ENCODE measurements at places on chromosomes 7 and 10.

DNA sequence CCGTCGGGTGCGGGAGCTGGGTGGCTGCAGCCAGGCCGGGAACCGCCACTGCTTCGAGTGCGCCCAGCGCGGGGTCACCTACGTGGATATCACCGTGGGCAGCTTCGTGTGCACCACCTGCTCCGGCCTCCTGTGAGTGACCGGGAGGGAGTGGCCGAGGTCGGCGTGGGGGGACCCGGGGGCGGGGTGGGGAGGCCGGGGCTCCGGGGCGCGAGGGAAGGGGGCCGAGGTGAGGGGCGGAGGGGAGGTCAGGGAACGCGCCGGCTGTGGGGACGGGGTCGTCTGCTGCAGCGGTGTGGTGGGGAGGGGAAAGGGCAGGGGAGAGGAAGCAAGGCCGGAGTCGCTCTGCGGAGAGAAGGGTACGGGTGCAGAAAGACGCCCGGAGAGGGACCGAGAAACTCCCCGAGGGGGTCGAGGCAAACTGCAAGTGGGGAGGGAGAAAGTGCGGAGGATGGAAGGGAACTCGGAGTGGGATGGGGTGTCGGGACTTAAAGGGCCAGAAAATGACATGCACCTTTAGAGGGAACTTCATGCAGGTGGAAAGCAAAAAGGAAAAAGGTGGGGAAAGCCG lies 518 bp downstream of the AGFG2 start:
- DNase-seq, result no peak

- no peak for DNase-seq
Observed at GRCh38 chr7:19284596-19285300, 139.5 kb upstream of the FERD3L start.

DNA sequence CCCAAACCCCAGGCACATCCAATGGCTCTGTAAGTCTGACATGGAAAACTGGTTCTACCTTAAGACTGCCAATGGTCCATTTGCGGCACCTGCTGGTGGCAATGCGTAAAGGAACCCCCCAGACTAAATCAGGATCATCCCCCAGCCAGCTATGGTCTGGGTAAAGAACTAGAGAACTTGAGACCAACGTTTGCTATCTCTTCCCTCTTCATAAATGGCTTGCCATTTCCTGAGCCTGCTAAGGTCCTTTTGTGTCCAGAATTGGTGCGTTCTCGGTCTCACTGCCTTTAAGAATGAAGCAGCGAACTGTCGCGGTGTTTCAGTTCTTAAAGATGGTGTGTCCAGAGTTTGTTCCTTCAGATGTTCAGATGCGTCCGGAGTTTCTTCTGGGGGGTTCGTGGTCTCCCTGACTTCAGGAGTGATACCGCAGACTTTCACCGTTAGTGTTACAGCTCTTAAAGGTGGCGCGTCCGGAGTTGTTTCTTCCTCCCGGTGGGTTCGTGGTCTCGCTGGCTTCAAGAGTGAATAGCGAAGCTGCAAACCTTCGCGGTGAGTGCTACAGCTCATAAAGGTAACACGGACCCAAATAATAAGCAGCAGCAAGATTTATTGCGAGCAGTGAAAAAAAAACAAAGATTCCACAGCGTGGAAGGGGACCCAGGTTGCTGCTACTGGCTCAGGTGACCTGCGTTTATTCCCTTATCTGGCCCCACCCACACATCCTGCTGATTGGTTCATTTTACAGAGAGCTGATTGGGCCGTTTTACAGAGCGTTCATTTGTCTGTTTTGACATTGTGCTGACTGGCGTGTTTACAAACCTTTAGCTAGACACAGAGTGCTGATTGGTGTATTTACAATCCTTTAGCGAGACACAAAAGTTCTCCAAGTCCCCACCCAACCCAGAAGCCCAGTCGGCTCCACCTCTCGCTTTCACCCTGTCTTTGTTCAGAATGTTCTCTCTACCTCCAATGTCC lies 95.4 kb downstream of the ELMO1 start:
- no peak for DNase-seq

DNA sequence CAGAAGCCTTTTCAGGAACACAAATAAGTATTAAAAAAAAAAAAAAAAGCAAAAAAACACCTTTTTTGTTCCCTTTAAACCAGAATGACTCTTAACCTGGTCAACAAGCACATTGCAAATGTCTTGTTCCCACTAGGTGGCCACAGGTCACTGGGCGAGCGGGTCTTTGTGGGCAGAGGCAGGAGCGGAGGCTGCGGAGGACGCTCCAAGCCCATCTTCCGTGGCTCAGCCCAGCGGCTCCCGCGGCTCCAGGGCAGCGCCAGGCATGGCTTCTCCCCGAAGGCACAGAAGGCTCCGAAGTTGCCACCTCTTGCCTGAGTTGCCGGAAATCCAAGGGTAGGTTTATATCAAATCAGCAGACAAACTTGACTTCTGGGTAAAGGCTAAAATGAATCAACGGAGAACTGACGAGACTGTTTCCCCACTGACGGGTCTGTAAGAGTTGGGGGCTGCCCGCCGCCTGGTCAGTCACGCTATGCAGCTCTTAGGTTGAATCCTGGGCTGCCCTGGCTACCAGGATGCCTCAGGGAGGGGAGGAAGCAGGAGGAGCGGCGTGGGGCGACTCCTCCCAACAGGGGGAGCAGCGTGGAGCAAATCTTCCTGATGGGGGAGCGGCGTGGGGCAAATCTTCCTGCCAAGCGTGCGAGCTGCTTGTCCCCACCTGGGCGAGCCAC lies 144.5 kb downstream of the PTPRN2 start:
- DNase-seq, result no peak

DNA sequence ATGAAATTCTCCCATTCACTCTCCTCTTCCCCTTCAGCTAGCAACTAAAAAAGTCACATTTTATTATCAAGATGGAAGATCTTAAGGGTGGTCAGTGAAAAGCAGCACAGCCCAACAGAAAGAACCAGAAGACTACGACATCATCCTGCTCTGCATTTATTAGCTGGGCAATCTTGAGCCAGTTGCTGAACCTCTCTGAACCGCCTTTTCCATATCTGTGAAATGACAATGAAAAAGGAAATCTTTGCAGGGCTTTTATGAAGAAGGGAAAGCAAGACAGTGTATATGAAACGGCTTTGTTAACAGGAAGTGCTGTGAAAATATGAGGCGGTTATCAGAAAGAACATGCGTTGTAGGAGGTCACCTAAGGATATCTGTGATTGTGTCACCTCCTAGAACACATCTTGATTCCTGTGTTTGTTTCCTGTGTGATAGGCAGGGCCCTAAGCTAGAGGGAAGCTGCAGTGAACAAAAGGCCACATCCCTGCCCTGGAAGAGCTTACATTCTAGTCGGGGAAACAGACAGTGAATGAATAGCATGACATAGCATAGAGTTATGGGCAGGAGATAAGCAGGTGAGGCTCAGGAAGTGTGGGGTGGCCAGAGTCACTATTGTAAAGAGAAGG lies 36.0 kb upstream of the KCNMA1 start:
- DNase-seq, result no peak

GRCh38 chr7:158499082-158499455 lies 88.6 kb downstream of the PTPRN2 start:
- DNase-seq, result no peak

- no peak for DNase-seq
Observed at GRCh38 chr7:47145186-47145725, 436.7 kb downstream of the TNS3 start.

DNA sequence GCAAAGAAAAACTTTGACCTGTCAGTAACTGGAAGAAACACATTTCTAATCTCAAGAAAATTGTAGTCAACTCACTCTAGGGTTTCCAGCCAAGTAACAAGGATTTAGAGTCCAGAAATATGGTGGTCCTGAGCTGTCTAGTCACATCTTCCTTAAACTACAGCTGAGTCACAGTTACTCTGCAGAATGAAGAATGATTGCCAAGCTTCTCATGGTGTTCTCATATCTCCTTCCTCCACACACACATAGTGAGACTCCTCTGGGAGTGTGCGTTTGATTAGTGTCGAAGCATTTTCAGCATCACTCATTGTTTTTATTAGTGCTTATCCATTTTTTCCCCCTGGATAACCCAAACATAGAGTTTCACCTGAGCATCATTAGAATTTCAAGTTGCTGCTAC lies 93.1 kb upstream of the CXCL12 start:
- DNase-seq, result no peak

DNA sequence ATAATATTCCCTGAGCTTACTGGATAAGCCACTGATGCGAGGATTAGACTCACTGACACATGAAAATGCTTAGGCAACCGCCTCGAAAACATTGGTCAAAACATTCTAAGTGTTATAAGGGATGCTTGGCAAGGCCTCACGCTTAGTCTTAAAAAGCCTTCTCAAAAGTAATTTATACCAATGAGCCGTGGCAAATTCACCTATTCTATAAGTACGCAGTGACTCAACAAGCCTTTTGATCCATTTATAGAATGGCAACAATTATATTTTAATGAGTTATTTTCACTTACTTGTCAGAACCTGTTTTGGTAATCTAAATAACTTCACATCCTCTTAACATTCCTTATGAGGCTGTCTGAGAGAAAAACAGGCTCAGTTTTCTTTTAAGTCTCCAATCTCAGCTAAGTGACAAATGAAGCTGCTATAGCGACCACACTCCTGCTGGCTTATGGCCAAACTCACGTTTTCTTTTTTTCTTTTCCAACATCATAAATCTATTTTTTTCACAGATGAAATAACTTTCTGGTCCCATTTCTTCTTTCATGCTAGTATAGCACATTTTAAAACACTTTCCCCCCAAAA lies 121.2 kb upstream of the AFAP1L2 start:
- peak; percentile 42 for DNase-seq

- no peak for DNase-seq
Observed at GRCh38 chr7:154287356-154287755, 235.2 kb downstream of the DPP6 start.

DNA sequence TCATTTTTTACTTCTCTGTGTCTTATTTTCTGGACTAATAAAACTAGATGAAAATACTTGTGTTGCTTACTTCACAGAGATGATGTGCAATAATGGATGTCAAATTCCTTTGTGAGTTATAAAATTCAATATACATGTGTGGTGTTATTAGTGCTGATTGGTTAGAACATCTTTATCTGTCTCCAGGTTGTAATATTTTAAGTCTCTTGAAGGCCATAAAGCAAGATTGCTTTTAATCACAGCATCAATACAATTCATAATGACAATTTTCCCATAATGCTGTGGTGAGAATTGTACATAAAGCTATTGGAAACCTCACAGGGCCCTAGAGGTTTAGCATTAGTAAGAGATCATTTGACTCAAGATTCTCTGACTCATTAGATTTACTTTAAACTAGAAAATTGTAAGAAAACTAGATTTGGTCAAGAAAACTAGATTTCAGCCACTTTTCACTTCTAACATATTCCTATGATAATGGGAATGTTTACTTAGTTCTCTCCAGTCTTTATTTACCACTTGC lies 963.7 kb downstream of the REEP3 start:
- no peak for DNase-seq

DNA sequence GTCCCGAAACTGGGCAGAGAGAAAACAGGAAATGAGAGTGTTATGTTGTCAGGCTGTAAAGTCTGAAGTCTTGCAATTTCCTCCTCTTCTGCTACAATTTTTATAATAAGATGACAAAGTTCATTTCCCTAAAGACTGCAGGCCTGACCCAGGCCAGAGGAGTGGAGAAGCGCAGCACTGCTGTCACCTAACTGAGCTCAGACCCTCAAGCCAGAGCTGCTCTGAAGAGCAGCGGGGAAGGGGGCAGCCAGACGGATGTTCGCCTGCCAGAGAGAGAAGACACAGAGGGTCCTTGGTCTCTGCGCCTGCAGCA lies 12.6 kb upstream of the AOAH start:
- no peak for DNase-seq

GRCh38 chr7:141575654-141576448 lies 24.6 kb downstream of the AGK start:
- no peak for DNase-seq

DNA sequence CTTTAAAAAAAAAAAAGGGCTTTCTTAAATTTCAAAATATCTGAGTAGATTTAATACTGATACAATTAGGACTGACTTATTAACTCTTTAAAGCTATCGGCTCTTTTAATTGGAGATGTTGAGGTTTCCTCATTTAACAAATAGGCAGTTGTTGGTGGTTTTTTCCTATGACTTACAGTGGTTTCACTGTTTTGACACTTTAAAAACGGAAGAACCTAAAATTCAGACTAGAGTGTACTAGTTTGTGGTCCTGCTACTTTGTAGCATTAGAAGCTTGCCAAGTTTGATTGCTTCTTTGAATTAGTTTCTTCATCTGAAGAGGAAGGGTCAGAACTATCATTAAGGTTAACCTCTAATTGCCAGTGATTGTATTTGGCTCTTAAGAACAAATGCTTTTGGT lies 27.7 kb downstream of the CUL1 start:
- no peak for DNase-seq

DNA sequence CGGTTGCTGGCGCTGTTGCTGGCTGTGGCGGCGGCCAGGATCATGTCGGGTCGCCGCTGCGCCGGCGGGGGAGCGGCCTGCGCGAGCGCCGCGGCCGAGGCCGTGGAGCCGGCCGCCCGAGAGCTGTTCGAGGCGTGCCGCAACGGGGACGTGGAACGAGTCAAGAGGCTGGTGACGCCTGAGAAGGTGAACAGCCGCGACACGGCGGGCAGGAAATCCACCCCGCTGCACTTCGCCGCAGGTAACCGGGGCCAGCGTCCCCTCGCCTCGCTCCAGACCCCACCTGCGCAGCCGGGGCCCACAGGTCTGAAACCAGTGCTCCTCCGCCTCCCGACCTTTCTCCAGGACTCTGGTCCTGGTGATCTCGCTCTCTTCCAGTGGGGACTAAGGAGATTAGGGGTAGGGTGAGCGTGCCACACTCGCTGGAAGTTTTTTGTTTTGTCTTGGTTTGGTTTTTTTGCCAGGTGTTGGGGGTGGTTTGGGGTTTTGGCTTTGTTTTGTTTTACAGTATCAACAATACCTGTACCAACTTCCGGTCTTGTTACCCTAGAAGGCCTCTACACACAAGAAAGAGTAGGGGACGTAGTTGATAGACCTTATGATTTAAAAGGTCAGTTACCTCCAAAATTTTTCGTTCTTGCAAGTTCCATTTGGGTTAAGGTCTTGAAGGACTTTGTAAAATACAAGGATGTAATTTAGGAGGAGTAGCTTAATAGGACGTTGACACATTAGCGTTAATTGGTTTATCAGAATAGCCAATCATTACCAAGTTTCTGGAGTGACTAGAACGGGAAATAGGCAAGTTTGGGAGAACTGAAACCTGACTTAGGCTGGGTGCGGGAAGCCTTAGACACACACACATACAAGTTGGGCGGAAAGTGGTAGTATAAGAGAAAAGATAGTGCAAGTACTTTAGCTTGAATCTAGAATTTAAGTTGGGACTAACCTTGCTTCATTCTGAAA lies 704 bp downstream of the TNKS2 start:
- DNase-seq, result peak; percentile 32

DNA sequence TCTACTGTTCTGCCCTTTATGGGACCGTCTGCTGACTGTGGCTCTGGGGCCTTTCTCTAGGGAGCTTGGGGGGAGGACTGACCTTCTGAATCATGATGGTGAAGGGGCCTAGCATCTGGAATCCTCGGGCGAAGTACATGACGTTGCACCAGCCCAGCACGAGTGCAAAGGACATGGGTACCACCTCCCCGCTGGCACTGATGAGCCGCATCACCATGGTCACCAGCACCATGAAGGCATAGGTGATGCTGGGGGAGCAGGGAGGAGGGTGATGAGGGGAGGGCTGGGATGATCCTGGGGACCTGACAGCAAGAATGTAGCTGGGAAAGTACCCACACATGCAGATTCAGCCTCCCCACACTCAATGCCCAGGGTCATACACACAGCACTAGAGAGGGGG lies 11.1 kb downstream of the TRPV6 start:
- DNase-seq, result no peak

GRCh38 chr10:7890781-7891180 lies 72.5 kb downstream of the TAF3 start:
- DNase-seq, result no peak

GRCh38 chr10:13704964-13705363 lies 118.2 kb downstream of the PRPF18 start:
- no peak for DNase-seq

GRCh38 chr10:35843524-35844181 lies 201.6 kb upstream of the FZD8 start:
- no peak for DNase-seq
